Left lobe of liver (tissue), 2 donors: ENCODE measurements at places on chromosomes 3 and 15.

GRCh38 chr3:167913219-167913835 lies 177.8 kb downstream of the SERPINI1 start:
- no peak for DNase-seq

GRCh38 chr15:66130496-66131034 lies 123.0 kb downstream of the MEGF11 start:
- DNase-seq, result no peak

GRCh38 chr3:186551387-186551786 lies 7.2 kb upstream of the CRYGS start:
- no peak for DNase-seq

- DNase-seq, result no peak
These were observed 12.7 kb upstream of the ZNF609 start for GRCh38 chr15:64447536-64448315.

- no peak for DNase-seq
These were observed 14.5 kb downstream of the EFCAB12 start for GRCh38 chr3:129413687-129414506.

- DNase-seq, result no peak
These were observed 206.8 kb upstream of the IL12A start for GRCh38 chr3:159781867-159782266.

GRCh38 chr3:155233213-155233612 lies 60.3 kb downstream of the STRIT1 start:
- DNase-seq, result peak; percentile 80

DNA sequence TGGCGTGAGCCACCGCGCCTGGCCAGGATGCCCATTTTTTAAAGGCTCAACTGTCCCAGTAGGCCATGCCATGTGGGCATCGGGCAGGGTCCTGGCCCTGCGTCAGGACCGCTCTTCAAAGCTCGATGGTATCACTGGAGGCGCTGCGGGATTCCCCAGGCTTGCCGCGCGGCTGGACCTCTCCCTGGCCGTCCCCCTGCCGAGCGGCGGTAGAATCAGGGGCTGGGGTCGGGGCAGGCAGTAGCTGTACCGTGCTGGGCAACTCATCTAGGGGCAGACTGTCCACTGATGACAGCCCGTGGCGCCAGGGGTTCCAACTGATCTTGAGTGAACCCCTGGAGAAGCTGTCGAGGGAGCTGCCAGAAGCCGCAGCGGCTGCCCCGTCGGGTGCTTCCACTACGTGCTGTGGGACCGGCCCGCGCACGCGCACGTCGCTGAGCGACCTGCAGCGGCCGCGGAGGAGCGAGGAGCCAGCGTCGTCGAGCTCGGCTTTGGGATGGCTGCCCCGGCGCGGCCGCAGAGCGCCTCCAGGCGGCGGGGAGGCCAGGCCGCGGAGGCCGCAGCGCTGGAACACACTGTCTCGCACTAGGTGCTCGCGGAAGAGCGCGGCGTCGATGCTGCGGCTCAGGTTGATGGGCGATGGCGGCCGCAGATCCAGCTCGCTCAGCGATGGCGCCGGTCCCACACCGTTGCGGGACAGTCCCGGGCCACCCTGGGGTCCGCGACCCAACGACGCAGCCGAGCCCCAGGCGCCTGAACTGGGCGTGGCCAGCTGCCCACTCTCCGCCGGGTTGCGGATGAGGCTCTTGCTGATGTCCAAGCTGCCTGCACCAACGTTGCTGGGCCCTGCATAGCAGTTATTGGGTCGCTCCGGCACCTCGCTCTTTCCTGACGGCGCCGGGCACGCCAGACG lies 5.8 kb downstream of the PRRT3 start:
- peak; percentile 85 for DNase-seq
